Upper lobe of right lung (tissue), 1 donor: ENCODE measurements at places on chromosomes 5 and 9. TPM values are rescaled to one million over a fixed set of nuclear protein-coding genes. Genes with fewer than 3 reads are reported as not detected.

The ARHGEF39 gene
- 0.38 TPM for total RNA-seq

- DNase-seq, result no peak
Observed at GRCh38 chr5:128490761-128491160, 47.3 kb downstream of the FBN2 start.

DNA sequence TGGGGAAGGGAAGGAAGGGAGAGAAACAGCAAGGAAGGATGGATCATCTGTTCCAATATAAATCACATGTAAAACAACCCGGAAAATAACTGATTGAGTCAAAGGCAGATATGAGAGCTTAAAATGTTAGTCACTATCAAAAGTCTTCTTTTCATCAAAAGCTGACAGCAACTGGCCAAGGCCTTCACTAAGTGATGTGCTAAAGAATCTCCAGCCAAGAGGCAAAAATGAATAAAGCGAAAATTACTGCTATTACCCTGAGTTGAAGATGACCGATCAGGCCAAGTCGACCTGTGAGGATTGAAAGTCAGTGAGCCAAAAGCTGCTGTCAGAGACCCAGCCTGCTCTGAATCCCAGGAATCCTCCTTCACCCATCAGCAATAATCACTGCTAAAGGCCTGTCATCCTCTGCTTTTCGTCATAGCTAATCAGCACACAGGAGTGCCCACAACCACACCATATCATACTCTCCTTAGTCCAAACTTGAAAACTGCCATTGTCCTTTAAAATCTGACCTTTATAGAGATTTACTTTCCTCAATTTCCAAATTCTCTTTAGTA is 736.9 kb downstream of the TLE1 start:
- no peak for DNase-seq

- DNase-seq, result no peak
Observed at GRCh38 chr9:86563936-86564335, 209.7 kb upstream of the TUT7 start.

GRCh38 chr5:19519448-19519847 is 468.6 kb downstream of the CDH18 start:
- DNase-seq, result no peak

The ADRA1B gene
- 7.1 TPM for total RNA-seq

GRCh38 chr5:53343187-53343586 is 137.2 kb upstream of the FST start:
- DNase-seq, result no peak

DNA sequence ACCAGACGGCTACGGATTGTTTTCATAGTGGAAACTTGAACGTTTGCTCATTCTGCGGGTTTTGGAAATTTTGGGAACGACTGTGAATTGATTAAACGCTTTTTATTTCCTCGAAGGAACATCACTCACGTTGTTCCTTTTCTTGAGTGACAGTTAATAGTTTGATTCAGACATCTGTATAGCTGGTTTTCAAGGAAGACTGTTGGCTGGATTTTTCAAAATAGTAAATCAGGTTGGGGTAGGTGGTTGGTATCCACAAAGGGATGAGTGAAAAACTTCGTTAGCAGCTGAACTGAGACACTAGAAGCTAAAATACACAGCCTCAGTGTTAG is 1.1 kb downstream of the TGFBR1 start:
- no peak for DNase-seq

GRCh38 chr9:133485531-133486260 is 6.8 kb upstream of the SLC2A6 start:
- peak; percentile 64 for DNase-seq

The SUSD3 gene
- total RNA-seq, result 4.8 TPM

The INPP5E gene
- total RNA-seq, result 13.0 TPM

The PLGRKT gene
- 18.0 TPM for total RNA-seq

- no peak for DNase-seq
Observed at GRCh38 chr9:14766299-14766698, 43.8 kb upstream of the CER1 start.

DNA sequence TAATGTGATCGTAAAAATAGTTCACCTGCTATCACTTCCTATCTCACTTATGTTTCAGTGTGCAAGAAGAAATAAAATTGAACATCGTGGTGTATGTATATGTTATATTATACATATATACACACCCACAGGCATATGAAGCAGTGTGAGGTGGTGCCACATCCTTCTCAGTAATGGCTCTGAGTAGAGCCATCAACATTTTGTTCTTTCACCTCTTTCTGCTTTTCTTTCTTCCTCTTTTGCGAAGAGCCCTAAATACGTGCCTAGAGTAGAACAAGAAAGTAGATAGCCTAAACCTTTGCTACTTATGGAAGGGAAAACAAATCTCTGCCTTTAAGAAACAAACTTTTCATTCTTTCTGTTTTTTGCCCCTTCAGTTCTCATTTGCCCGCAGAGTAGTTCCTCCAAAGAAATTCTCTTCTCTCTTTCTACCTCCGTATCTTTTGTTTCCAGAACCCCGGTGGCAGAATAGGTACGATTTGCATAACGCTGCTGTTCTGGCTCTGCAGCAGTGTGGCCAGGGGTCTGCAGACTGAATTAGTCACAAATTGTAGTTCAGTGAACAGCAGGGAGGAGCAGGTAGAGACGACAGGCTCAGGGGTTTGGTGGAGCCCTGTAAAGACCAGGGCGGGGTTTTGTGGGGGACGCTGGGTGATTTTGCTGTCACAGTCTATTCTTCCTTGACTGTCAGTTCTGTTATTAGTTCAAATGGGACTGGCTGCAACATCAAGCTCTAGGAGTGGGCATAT is 40.5 kb upstream of the PJA2 start:
- DNase-seq, result no peak

- DNase-seq, result no peak
Observed at GRCh38 chr5:173025651-173026050, 30.5 kb upstream of the CREBRF start.
